ENCODE measurements at places on chromosomes 1 and 21. TPM values are rescaled to one million over a fixed set of nuclear protein-coding genes. Genes with fewer than 3 reads are reported as not detected.

Gene SLC16A4
- 0.21 TPM for total RNA-seq

Gene F3
- total RNA-seq = 0.30 TPM

Gene TIAM1
- 28.8 TPM for total RNA-seq

Gene PIGK
- 22.8 TPM for total RNA-seq

Gene S100A7A
- total RNA-seq = not detected

Gene NBPF1
- total RNA-seq = 5.7 TPM

Gene NBPF6
- total RNA-seq = not detected

Gene ZP4
- not detected for total RNA-seq

Gene CASQ2
- total RNA-seq = not detected

Gene FLG
- not detected for total RNA-seq
